ENCODE measurements at places on chromosomes 12 and 14. TPM values are rescaled to one million over a fixed set of nuclear protein-coding genes. Genes with fewer than 3 reads are reported as not detected.

DNA sequence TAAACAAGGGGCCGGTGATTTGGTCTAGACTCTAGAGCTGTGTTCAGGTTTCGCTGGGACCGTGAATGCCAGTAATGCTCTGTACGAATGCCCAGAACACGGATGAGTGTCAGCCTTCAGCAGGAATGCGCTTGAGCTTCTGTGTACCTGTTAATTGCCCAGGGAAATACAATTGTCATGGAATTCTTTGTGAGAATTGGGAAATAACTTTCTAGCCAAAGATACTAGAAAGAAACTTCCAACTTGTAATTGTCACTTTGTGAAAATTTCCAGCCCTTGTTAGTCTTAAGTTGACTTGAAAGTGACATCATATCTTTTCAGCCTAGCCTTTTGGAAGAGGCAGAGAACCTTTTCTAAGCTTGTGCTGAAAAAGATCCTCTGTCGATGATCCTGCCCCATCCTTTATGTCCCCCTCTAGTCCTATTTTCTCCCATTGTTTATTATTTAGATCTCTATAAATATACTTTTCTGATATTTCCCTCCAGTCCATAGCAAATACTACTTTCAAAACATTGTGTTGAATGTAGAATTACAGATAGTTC is 2.7 kb downstream of the CHST11 start:
- no peak for DNase-seq

- DNase-seq: no peak
Observed at GRCh38 chr12:116458492-116458891, 100.7 kb upstream of the MAP1LC3B2 start.

CLEC4C gene
- polyA plus RNA-seq: not detected

DNA sequence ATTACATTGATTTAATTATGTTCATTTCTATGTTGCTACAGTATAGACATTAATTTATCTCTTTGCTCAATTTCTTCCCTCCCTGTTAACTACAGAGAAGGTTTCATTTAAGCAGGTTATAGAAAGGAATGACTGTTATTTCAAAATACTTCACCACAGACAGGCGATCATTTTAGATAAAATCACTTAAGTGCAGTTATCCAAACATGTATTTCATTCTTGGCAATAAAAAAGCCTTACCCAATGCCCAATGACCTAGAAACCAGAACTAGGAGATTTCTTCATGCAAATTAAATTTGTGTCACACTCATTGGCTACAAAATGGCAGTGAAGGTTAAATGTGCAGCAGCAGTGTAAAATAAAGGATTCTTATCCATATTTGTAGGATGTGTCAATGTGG is 266.4 kb downstream of the KCNH5 start:
- no peak for DNase-seq

DDX51 gene
- polyA plus RNA-seq: 19.7 TPM

DNA sequence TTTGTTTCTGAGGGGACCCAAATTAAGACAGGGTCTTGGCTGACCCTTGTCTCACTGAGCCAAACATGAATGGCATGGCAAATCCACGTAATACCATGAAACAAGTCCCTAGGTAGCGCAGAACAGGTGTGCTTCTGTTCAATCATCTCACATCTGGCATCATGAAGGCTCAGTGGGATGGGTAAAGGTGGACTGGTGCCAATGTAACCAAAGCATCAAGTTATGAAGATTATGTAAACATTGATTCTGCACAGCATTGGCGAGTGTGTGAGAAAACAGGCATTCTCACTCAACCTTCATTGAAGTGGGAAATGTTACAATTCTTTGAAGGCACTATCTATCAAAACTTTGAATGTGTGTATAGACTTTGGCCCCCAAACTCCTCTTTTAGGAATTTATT is 41.9 kb downstream of the PTGER2 start:
- DNase-seq: no peak

DNA sequence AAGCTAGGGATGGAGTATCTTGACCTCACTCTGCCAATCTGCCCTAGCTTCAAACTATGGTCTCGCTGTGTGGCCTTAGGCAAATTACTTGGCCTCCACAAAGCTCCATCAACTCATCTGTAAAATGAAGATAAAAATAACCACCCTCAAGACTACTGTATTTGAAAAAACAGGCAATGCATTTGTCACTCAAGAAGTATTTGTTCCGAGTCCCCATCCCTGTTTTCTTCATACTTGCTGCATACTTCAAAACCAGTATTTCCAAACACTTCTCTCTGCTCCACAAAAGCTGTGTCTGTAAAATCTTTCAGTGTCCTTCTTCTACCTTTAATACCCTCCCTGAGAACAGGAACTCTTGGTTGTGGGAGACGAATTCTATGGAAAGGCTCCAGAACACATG is 47.9 kb downstream of the GTF2A1 start:
- DNase-seq: no peak

LRRIQ1 gene
- polyA plus RNA-seq: 28.4 TPM

DNA sequence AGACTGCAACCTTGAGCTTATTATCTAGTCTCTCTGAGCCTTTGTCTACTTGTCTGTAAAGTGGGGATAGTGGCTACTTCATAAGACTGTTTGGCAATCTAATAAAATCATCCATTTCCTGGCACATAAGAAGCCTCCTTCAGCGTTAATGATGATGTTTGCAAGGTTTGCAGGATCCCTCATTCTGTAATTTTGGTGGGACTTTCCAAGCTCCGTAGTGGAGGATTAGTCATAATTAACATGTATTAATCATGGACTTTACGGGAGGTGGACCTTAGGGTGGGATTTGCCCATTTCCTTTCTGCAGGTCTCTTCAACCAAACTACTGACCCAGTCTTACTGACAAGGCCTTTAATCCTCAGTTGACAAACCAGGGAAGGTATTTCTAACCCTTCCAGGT is 66.2 kb downstream of the NTF3 start:
- no peak for DNase-seq

- DNase-seq: no peak
Observed at GRCh38 chr12:124514145-124514995, 53.0 kb downstream of the NCOR2 start.

GRCh38 chr14:63186453-63186852 is 17.8 kb upstream of the RHOJ start:
- DNase-seq: no peak

DNA sequence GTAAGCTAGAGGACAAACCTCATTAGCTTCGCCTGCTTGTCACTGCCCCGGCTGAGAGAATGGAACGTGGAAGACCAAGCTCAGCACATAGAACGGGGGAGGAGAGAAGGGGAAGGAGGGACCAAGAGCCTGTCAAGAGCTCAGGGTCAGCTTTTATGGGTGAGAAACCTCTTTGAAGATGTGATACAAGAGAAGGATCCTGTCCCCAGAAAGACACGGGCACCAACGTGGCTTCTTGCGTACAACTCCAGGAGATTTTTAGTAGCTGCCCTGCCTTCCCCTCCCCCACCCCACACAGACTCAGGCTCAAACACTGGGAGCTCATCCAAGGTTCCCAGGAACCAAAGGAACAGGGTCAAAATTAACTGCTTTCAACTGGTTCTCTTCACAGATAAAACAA is 34.7 kb downstream of the APPL2 start:
- DNase-seq: no peak

TSHR gene
- polyA plus RNA-seq: 0.34 TPM

AQP6 gene
- polyA plus RNA-seq: 21.2 TPM

DNA sequence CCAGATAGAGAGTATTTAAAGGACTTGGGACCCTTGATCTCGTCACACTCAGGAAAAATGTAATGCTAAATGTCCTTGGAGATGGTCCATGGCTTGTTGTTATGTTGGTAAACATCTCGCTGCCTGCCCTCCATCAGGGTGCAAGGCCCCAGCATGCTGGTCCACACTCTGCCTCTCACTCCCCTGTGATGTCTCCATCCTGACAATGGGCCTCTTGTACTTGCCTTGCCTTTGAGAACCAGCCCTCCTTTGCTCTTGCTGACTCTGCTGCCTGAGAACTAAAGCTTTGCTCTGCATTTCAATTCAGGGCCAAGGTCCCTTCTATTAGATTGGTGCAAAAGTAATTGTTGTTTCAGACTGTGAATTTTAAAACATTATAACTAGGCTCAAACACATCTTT is 131.0 kb upstream of the LMNTD1 start:
- DNase-seq: no peak

DNA sequence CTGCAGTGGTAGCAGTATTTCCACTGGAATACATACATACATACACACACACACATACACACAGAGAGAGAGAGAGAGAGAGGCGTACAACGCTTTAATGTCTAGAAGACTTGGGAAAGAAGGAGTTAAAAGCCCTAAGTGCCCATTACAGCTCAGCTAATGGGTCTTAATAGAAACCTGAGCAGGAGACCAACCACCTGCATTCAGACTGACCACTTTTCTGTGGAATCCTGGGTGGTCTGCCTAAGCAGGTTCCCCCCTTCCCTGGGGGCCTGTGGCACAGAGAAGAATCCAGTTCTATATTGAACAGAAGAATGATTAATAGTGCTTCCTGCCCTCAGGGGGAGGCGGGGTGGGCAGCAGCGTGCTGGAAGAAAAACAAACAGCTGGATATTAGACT is 312.4 kb upstream of the PRKD1 start:
- no peak for DNase-seq

STRAP gene
- 213 TPM for polyA plus RNA-seq

GRCh38 chr12:6627616-6628015 is 8.1 kb downstream of the LPAR5 start:
- no peak for DNase-seq

ZNF705A gene
- 0.04 TPM for polyA plus RNA-seq

GRCh38 chr14:71783786-71784185 is 148.4 kb upstream of the RGS6 start:
- DNase-seq: no peak

NR4A1 gene
- 14.8 TPM for polyA plus RNA-seq

All from right renal pelvis (tissue), 4 donors.